Urothelium cell line (cell line): ENCODE measurements at places on chromosomes 3 and 15.

DNA sequence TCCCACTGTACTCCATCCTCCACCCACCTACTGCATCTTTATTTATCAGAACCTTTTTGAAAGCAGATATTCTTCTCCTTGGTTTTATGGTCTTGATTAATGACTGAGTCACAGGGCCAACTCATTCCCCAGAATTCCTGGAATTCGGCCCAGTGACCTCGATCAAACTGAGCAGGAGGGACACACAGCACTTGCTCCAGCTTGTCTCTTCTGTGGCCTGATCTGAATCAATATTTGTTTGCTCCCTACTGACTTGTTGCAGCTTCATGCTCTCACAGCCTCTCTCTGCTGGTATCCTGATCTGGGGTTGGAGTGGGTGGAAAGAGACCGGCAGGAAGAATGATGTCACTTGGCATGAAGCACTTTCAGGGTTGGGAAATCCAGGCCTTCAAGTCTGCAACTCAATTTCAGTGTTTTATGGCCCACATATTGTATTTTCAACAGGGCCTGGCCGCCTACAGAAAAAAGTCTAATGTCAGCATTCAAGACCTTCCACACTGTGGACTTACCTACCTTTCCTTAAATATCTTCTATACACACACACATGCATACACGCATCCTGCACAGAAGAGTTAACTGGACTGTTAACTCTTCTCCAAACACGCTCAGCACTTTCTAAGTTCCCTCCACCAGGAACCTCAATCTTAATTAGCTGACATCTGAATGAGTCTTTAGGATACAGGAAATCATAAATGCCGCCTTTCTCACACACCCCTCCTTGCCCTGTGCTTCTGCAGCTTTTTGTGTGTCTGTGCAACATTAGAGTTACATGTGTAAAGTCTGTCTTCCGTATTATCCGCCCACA, 4.6 kb downstream of the ANXA2 start:
- peak; percentile 84 for DNase-seq

GRCh38 chr15:44035781-44036699, 159.0 kb downstream of the FRMD5 start:
- no peak for DNase-seq

GRCh38 chr3:138257986-138258385, 70.9 kb downstream of the ARMC8 start:
- DNase-seq, result no peak

GRCh38 chr3:139586420-139587017, 47.0 kb upstream of the RBP1 start:
- DNase-seq, result no peak

DNA sequence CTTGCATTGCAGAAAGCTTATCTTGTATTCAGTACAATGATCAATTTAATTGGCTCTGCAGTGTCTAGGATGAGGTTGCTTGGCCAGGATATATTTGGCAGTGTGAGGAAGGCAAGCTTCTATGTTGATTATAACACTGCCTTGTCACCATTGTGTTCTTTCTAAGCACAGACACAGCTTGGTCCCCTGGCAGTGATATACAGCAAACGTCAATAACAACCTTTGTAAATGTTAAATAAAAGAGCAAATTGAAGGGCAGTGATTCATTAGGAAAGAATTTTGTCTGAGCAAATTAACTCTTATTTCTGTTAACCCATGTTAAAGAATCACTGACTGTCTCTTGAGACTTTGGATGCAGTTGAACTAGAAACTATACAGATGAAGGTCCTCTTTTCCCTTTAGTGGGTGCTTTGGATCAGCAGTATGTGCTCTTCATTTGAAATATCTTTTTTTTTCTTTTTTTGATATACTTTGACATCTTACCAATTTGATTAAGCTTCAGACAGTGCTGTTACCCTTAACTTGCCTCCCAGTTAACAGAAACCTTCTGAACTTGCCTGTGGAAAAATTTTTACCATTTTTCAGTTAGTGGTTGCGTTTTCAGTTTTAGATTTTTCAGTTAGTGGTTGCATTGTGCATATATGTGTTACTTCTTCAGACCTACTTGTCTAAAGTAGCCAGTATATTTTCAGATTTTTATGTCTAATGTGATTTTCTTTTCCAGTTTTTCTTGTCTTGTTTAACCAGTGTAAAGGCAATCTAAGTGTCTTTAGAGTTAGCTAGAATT, 199.8 kb downstream of the TCF12 start:
- DNase-seq, result peak; percentile 7

GRCh38 chr3:40989141-40990061, 209.9 kb upstream of the CTNNB1 start:
- DNase-seq, result no peak

DNA sequence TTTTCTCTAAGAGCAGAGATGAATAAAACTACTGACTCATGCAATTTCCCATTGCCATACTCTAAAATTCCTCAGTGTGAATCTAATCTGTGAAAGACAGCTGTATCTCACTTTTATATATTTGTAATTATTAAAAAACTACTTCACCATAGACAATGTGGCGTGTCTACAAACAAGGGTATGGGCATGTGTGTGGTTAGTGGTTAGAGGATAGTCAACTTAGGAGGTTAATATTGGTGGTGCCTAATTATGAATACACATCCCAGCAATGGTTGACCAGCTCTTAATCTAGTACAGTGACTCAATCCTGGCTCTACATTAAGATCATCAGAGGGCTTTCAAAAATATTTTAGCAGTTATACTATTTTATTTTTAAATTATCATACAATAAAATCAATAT, 94.5 kb downstream of the GOLIM4 start:
- DNase-seq, result no peak

DNA sequence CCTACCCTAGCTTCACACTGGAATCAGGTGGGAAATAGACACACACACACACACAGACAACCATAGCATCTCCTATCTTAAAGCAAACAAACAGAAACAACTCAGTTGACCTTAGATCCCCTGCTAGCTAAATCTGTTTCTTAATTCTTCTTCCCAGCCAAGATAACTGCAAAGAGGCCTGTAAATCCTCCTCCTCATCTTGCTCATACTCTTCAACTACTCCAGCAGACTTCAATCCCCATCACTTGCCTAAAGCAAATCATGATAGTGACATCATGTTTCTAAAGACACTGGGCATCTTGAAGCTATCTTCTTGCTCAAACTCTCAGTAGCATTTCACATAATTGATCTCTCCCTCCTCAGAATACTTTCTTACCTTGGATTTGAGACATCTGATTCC, 303.0 kb downstream of the RBMS3 start:
- DNase-seq, result no peak

DNA sequence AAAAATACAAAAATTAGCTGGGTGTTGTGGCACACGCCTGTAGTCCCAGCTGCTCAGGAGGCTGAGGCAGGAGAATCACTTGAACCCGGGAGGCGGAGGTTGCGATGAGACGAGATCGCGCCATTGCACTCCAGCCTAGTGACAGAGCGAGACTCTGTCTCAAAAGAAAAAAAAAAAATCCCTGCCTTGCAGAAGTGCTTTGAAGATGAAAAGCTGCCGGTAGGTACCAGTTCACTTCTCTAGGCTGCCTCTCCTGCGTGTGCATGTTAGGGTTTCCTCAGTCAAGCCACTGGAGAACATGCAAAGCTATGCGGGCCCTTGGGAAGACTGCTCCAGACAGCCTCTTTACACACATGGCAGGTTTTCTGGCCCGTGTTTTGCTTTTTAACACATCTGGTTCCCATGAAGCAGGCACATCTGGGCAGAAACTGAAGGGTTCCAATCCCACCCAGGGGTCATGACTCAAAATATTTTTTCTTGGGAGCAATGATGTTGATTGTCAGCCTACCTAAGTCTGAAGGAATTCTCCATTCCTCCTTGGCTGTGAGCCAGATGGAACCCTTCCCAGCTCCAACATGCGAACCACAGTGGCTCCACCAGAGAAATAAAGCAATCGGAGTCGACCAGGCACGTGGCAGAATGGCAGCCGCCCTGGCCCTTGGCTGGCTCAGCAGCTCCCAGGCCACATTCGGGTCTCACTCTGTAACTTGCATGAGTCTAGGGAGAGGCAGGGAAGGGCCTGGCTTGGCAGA, 29.6 kb downstream of the MGLL start:
- peak; percentile 81 for DNase-seq

- no peak for DNase-seq
Measured at GRCh38 chr15:78977091-78977571, 32.3 kb upstream of the CTSH start.

DNA sequence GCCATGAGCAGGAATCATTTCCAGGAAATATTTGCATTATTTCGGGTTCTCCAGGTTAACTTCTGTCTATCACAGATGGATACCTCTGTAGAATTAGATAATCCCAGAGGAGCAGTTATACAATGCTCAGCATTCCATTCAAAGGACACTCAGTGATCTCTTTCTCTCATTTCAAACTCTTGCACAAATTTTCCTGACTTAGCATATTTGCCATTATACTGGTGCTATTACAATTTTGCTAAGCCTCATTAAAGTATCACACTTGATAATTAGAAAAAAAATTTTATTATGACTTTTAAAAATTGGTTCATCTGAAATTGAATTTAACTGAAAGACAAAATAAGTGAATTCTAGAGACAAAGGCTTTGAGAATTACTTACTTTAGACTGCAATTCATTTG, 469.0 kb downstream of the EPHA3 start:
- no peak for DNase-seq

GRCh38 chr3:65979162-65979561, 59.6 kb downstream of the MAGI1 start:
- DNase-seq, result no peak

- no peak for DNase-seq
Measured at GRCh38 chr3:99970198-99970597, 144.1 kb downstream of the FILIP1L start.

DNA sequence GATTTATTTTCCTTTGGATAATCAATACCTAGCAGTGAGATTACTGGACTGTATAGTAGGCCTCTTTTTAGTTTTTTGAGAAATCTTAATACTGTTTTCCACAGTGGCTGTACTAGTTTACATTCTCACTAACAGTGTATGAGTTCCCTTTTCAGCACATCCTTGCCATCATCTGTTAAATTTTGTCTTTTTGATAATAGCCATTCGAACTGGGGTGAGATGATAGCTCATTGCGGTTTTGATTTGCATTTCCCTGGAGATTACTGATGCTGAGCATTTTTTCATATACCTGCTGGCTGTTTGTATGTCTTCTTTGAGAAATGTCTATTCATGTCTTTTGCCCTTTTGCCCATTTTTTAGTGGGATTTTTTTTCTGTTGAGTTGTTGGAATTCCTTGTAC, 210.8 kb downstream of the CGGBP1 start:
- no peak for DNase-seq

DNA sequence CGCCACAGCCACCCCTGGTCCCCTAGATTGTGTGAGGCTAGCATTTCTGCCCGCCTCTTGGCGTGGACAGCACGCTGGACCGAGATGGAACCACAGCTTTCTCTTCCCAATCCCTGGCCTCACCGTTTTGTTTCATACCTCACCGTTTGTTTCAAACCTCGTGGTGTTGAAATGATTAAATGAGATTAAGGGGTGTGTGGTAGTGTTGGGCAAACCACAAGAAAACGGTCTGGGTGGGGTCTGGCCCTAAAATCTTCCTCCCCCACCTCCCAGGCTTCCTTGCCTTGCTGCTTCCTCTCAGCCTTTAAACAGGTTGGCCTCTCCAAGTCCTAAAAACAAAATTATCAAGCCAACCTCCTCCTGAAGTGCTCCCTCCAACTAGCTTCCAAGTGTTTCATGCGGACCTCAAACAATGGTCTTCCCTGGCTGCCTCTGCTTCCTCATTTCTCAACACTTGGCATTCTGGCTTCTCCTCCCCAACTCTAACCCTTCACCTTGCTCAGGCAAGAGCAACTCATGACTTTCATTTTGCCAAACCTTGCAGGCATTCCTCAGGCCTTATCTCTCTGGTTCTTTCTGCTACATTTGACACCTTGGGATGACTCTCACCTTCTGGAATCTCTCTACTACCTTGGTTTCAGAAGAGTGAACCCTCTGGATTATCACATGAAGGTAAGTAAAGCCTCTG, 1.4 kb upstream of the ATP13A3 start:
- peak; percentile 35 for DNase-seq

GRCh38 chr3:71172189-71172588, 411.3 kb downstream of the FOXP1 start:
- no peak for DNase-seq

- no peak for DNase-seq
Measured at GRCh38 chr15:51460796-51461195, 119.3 kb downstream of the GLDN start.

DNA sequence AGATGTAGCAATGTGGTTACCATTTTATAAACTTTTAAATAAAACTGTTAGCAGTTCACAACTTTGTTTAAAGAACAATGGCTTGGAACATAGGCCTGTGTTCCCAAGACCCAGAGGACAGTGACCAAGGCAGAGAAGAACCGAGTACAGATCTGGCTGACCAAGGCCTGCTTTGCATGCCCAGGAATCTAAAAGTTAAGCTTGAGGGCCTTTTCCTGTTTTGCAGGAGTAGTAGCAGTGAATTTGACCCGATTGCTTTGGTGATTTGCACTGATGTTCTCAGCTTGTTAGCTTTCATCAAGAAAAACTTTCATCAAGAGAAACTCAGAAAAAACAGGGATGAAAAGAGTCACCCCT, 9.9 kb downstream of the FILIP1L start:
- DNase-seq, result no peak

DNA sequence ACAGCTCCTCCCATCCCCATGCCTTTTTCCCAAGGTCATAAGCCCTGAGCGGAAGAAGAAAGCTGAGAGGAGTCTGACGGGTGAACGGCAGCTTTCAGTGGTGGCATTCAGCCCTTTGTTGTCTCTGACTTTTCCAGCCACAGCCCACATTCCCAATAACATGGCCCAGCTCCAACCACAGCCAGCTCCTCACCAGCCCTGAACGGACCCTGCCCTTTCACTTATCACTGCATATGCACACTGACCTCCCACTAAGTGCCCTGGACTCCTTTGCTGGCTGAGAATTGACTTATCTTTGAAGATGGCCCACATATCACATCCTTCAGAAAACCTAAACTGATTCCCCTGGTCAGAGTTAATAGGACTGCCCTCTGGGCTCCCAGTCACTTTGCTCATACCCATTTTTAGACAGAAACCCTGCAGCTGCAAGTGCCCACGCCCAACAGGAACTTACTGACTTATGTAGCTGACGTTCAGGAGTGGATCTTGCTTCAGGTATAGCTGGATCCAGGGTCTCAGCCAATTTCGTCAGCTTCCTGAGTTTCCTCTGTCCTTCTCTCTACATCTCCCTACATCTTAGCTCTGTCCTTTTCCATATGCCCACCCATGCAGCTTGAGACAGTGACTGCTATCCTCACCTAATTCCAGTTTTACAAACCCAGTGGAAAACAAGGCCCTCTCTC, 348.5 kb upstream of the PROK2 start:
- no peak for DNase-seq

DNA sequence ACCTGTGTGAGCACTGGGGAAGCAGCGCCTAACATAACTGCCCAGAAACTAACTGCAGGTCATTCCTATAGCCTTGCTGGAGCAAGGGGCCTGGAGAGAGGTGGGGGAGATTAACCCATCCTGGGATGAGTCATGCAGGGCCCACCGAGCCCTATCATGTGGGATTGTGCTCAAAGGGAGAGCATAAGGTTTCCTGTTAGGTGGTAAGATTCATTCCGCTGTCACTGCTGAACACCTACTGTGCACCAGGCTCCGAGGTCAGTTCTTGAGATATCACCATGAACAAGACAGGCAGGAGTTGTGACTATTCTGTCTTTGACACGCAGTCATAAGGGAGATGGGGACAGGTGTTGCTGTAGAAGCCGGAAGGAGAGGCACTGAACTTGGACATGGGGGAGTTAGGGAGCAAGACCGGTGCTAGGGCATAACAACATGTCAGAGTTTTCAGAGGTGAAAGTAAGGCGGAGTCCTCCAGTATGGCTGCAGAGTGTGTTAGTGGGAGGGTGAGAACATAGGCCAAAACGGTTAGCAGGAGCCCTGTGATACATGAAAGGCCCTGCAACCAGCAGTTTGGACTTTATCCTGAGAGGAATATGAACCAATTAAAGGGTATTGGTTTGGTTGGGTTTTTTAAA, 2.4 kb downstream of the SLC25A38 start:
- no peak for DNase-seq
